IPS DF 6.9 (cell line): ENCODE measurements at places on chromosomes 12 and 14.

DNA sequence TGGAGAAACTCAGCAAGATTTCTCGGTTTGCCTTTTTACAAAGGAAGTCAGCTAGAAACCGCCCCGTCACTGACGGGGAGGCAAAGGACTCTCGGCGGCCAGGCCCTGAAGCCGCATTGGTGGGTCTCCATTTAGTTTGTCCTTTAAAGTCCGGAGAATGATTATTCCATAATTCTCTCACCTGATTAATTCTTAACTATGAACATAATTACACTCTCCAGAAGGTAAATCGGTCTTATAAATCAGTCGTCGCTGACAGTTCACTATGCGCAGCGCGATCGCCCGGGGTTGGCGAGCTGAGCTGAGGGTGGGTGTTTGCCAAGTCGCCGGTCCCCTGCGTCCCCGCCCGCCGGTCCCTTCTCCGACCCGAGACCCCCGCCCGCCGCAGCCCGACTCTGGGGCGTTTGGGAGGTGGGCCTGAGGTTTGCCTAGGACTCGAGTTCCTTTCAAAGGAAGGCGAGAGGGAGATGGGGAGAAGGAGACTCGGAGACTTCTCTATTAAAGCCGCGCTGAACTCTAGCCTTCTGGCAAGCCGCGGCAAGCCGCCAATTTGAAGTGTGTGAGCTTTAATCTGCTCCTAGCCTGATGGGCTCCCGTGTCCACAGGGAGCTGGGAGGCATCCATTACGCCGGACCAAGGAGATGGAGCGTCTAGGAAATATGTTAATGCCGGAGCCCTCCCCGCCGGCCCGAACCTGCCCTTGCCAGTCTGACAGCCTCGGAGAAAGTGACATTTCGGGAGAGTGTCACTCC, 392.9 kb downstream of the NOVA1 start:
- no peak for DNase-seq

- DNase-seq, result no peak
Measured at GRCh38 chr14:66509874-66510273, 1.9 kb downstream of the GPHN start.

DNA sequence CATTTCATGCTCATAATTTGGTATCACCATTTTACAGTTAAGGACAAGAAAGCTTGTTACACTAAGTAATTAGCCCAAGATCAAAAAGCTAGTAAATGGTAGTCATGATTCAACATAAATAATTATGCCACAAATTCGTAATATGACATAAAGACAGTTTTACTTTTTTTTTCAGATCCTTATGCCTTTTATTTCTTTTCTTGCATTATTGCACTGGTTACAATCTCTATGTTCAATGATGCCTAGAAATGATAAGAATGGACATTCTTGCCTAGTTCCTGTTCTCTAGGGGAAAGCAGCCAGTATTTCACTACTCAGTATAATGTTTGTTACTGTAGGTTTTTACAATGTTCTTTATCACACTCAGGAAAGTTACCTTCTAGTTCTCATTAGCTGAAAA, 106.4 kb upstream of the ARHGAP5 start:
- no peak for DNase-seq

- DNase-seq, result no peak
Measured at GRCh38 chr12:79186506-79186905, 321.9 kb downstream of the SYT1 start.

- no peak for DNase-seq
Measured at GRCh38 chr12:31317471-31318395, 8.2 kb downstream of the SINHCAF start.

GRCh38 chr12:107318806-107319532, 225.6 kb upstream of the CRY1 start:
- no peak for DNase-seq

GRCh38 chr12:29534935-29535334, 37.4 kb upstream of the OVCH1 start:
- no peak for DNase-seq

DNA sequence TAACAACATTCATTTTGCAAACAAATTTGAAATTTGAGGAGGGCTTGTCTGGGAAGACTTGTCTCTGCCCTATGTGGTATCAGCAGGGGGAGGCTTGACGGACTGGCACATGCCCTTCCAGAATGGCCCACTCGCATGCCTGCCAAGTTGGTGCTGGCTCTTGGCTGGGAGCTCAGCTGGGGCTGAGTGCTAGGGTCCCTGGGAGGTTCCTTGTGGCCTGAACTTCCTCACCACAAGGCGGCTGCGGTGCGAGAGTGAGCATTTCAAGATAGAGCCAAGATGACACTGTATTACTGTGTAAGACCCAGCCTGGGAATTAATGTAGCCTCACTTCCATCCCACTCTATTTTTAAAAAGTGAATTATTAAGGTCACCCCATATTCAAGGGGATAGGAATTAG, 271.6 kb upstream of the PLEKHG7 start:
- no peak for DNase-seq

- no peak for DNase-seq
Measured at GRCh38 chr14:92850492-92850891, 56.4 kb downstream of the GOLGA5 start.

DNA sequence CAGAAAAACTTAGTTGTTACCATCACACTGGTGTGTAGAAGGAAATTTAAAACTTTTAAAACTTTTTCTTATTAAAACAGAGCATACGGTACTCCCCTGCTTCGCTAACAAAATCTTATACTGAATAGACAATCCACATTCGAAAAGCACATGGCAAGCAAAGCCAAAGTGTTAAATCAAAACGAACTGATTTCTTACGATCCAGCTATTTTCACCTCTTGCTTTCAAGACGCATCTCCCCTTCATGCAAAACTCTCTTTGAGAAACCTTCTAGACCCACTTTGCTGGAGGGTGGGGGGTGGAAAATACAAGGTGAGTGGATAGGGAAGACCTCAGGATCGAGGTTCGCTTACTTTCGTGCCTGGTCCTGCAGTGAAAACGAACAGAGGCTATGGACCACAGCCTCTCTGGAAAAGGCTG, 328 bp downstream of the INTS13 start:
- DNase-seq, result no peak

DNA sequence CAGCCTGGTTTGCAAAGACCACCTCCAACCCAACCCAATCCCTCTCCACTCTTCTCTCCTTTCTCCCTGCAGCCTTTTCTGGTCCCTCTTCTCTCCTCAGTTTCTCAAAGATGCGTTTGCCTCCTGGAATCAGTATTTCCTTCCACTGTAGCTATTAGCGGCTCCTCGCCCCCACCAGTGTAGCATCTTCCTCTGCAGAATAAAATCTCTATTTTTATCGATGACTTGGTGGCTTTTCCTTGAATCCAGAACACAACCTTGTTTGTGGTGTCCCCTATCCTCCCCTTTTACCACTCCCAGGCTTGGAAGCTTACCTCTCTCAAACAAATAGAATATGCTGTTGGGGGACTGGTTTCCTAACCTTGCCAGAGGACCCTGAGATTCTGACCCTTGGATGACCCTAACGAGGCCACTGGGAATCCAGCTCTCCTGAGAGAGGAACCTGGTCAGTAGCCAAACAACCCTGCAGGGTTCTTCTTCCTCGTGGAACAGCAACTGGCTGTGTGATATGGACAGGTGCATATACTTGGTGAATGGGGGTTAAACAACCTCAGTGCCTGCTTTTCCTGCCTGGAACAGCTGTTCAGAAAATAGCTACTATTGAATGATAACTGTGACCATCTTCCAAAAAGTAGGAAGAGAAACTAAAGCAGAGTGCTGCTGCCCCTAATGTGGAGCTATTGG, 4.4 kb downstream of the WNT1 start:
- DNase-seq, result no peak

DNA sequence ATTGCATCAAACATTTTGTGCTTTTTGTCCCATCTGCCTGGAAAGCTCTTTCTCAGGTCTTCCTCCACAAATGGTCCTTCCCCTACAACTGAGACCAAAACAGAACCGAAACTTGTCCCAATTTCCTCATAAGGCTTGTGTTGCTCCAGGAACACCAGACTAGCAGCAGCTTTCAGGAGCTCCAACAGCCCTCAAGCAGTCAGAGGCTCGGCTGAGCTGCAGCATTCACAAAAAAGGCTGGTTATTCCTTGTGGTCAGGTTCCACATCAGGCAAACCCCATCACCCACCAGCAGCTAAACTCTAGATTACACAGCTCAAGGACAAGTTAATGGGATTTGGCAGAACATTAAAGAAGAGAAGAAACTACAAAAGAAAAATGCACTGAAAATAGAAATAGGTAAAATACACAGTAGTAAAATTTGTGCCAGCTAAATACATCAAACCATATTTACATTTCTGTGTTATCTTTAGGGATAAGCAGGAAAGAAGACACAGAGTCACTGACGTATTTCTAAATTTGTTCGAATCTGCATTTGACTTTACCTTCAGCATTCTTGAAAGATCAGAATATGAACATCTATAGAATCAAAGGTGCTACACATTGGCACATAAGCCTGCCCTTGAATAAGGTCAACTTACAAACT, 141.2 kb downstream of the STXBP6 start:
- DNase-seq, result no peak

- peak; percentile 22 for DNase-seq
Measured at GRCh38 chr12:49055978-49056754, 4.4 kb downstream of the KMT2D start.

DNA sequence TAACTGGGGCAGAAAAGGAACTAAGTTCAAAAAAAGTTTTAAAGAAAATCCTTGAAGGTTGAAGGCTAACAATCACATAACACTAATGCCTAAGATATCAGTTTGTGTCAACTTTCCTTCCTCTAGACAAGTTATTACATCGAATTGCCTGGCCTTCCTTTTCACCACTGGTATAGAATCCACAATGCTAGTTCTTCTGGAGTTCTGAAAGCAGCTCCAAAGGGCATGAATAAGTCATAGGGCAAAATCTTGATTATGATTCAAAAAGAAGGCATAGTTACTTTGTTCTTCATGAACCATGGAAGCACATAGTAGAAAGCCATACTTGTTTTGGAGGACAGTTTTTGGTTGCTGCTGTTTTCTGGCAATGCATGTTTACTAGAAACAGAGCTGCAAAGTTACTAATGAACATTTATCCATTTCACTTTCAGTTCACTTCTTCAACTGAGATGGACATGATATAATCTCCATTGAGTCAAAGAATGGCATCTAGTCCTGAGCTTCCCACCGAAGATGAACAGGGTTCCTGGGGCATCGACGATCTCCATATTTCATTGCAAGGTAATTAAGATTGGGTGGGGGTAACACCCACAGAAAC, 56.0 kb downstream of the SYNE2 start:
- DNase-seq, result no peak

DNA sequence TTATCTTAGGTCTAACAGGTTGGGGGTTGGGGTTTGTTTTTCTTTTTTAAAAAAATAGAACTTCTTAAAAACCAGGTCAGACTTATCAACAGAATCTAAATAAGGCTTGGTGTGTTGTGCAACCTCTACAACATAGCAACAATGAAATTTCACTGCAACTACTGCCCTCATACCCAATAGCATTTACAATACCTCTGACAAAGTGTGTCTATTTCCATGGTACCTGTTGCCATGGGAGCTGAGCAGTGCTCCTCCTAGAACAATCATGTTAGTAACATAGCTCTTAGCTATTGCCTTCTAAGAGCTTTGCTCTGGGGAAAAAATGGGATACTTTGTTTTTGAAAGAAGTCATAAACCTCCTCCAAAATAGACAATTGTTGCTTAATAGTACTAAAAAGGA, 103.3 kb upstream of the CCDC175 start:
- no peak for DNase-seq

DNA sequence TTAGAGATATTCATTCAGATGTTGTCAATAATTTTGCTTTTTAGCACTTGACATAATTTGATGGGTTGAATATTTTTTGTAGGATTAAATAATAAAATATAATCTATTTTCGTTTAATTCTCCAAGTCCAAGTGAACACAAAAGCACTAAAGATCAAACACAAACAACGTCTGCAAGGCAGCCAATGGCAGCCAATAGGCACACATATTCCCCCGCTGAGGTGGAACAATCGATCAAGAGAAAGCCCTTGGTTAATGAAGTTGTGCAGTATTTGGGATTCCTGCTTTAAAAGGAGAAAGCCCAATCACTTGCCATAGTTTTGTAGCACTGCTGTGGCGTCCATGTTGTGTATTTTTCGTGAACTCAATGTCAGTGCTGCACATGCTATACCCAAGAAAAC, 1.5 kb downstream of the DHRS7 start:
- no peak for DNase-seq

DNA sequence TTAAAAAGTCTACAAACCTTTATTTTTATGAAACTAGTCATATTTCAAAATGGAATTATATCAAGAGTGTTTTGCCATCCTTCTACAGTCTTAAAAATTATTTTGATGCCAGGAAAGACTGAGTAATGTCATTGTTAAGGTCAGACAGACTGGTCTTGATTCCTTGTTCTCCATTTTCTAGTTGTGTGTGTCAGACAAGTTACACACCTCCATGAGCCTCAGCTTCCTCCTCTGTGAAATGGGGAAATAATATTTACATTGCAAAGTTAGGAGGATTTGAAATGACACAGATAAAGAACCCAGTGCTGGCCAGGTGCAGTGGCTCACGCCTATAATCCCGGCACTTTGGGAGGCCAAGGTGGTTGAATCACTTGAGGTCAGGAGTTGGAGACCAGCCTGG, 47.4 kb upstream of the ELK3 start:
- no peak for DNase-seq

- DNase-seq, result no peak
Measured at GRCh38 chr14:25837551-25837965, 760.3 kb downstream of the NOVA1 start.

DNA sequence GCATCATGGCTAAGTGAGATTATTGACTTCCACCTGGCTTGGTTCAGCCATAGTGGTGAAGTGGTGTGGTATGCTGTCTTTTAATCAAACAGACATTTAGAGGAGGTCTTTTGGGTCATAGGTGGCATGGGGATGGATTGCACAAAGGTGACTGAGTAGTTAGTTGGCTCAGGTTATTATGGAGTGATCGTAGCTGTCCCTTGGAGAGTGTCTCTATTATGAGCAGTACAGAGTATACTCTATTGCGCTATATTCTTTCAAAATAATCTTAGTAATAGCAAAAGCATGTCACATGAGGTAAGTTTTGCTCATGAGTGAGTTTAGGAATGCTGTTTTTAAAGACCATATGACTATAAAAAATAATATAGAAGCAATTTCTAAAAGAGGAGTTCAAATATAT, 60.4 kb downstream of the RASSF8 start:
- DNase-seq, result no peak

DNA sequence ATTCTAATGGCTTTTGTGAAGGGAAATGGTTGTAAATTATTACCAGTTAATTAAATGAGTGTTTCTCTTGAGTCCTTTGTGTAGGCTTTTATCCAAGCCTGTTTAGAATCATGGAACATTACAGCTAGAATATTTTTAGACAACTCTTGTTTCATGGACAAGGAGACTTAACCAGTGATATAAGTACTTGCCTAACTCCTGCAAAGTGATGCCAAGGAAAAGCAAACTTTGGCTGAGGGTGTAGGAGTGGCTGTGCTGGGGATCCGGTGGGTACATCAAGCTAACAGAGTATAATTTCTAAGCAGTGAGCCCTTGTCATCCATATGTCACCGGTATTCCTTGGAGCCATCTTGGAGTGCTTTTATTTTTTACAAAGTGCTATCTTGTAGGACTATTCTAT, 61.5 kb downstream of the PRKCH start:
- DNase-seq, result no peak

DNA sequence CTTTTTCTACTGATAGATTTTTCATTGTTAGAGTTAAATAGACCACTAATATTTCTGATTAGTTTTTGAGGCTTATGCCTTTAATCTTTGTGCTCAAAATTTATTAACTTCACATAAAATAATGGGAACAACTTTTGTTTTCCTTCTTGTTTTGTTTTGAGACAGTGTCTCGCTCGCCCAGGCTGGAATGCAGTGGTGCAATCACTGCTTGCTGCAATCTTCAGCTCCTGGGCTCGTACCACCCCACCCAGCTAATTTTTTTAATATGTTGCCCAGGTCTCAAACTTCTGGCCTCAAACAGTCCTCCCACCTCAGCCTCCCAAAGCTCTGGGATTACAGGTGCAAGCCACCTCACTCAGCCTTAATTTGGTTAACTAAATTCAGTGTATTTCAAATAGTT, 16.8 kb downstream of the SCFD1 start:
- no peak for DNase-seq
